ENCODE measurements at places on chromosomes 4 and X. TPM values are rescaled to one million over a fixed set of nuclear protein-coding genes. Genes with fewer than 3 reads are reported as not detected.

TCEAL6 gene
- not detected for total RNA-seq

FAM236A gene
- total RNA-seq = not detected

TRAM1L1 gene
- total RNA-seq = 1.6 TPM

NELFA gene
- 29.9 TPM for total RNA-seq

SCD5 gene
- total RNA-seq = 13.9 TPM

WFS1 gene
- 23.4 TPM for total RNA-seq

DACH2 gene
- total RNA-seq = not detected

DNA sequence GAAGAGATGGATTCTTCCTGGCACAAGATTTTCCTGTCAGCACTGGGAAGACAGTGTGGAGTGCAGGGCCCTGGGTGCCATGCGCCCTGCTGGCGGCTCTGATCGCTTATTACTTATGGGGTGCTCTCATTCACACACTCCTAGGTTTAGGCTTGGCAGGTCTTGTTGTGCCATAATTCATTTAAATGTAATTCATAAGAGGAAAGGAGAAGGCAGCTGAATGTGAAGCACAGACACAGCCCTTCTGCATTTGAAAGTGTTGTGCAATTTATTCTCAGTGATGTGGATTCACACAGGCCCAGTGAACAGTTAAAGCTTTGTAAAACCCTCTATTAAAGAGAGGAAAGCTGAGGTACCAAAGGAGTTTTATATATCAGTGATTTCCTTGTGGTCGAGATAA, 249.7 kb downstream of the C4orf33 start:
- peaks cover 8% of the 10 kb centered on the region for H3K4me1 ChIP-seq
- no peak overlapping the region for H3K27ac ChIP-seq
- H3K4me3 ChIP-seq = no peak overlapping the region
- DNase-seq = no peak

- no peaks in the 10 kb centered on the region for H3K4me1 ChIP-seq
- no peaks in the 10 kb centered on the region for H3K27me3 ChIP-seq
- no peak overlapping the region for H3K4me3 ChIP-seq
- DNase-seq = no peak
- no peaks in the 10 kb centered on the region for H3K36me3 ChIP-seq
- no peak overlapping the region for H3K27ac ChIP-seq
Measured at GRCh38 chr4:41857226-41857641, 78.0 kb upstream of the TMEM33 start.

DNA sequence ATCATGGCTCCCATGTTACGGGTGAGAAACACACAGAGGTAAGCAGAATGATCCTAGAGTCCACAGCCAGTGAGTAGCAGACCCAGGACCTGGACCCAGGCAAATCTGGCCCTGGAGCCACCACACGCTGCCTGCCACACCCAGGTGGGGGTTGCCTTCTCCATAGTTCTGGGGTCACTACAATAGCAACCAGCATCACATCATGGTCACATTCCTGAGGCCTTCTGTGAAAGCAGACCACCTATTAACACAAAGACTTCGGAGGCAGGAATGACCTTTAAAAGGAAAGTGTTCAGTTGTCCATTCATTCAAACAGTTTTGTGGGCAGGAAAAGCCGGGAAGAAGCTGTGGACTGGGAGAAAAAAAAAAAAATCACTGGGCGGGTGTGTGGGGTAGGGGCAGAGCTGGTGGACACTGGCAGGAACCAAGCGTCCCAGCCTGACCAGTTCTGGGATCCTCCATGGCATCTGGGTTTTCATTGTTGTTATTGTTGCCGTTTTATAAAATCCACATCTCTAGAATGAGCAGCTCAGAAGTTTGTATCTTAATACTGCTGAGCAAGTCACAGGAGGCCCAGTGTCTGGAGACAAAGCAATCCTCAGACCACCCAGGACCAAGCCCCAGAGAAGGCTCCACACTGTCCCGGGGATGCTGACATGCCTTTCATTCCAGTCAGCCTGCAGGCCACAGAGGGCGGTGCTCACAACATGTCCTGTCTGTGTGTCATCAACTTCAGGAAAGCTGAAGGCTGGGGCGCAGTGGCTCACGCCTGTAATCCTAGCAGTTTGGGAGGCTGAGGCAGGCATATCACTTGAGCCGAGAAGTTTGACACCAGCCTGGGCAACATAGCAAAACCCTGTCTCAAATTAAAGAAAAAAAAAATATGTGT, 67.0 kb downstream of the SEL1L3 start:
- peak overlapping the region; percentile 22 for H3K27ac ChIP-seq
- peaks cover 11% of the 10 kb centered on the region for H3K4me1 ChIP-seq
- peaks cover 38% of the 10 kb centered on the region for H3K36me3 ChIP-seq
- H3K27me3 ChIP-seq = no peaks in the 10 kb centered on the region
- no peak for DNase-seq

- H3K27ac ChIP-seq = no peak overlapping the region
- no peaks in the 10 kb centered on the region for H3K27me3 ChIP-seq
- no peaks in the 10 kb centered on the region for H3K36me3 ChIP-seq
- H3K4me1 ChIP-seq = no peaks in the 10 kb centered on the region
Measured at GRCh38 chrX:30488092-30488491, 89.5 kb downstream of the TASL start.

GRCh38 chrX:129777218-129778030, 2.3 kb upstream of the SASH3 start:
- peaks cover 1% of the 10 kb centered on the region for H3K27me3 ChIP-seq
- peak overlapping the region; percentile 50 for H3K27ac ChIP-seq
- no peak overlapping the region for H3K4me3 ChIP-seq
- no peaks in the 10 kb centered on the region for H3K36me3 ChIP-seq
- H3K4me1 ChIP-seq = peaks cover 10% of the 10 kb centered on the region
- peak; percentile 38 for DNase-seq

DNA sequence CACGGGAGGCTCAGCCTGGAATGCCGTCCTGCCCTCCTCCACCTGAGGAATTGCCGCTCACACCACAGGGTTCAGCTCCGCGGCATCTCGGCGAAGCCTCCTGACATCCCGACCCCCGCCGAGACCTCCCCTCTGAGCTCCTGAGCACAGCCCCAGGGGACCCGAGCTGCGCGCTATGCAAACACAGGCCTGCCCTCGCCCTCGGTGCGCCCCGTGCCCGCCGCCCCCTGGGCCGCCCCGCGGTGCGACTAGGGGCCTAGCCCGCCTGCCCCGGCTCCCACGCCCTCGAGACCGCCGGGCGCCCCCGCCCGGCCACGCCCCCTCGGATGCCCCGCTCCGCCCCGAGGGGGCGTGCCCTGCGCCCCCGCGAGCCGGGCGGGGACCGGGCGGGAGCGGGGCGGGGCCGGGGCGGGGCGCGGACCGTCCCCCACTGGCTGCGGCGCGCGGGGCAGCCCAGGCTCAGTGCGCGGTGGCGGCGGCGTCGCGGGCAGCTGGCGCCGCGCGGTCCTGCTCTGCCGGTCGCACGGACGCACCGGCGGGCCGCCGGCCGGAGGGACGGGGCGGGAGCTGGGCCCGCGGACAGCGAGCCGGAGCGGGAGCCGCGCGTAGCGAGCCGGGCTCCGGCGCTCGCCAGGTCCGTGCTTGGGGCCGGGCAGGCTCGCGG, at the start of gene FGFR3:
Gene FGFR3 (plus strand): TSS at position 462 of the 664 bp plus-strand sequence. CDS start 642 bp downstream, outside the sequence.
- H3K4me3 ChIP-seq = peak within 1 kb of the TSS; percentile 46
- H3K27ac ChIP-seq = no peak within 1 kb of the TSS
- DNase-seq = peak; percentile 54
- no peaks in the 10 kb centered on the region for H3K27me3 ChIP-seq
- peaks cover 10% of the 10 kb centered on the region for H3K36me3 ChIP-seq

DNA sequence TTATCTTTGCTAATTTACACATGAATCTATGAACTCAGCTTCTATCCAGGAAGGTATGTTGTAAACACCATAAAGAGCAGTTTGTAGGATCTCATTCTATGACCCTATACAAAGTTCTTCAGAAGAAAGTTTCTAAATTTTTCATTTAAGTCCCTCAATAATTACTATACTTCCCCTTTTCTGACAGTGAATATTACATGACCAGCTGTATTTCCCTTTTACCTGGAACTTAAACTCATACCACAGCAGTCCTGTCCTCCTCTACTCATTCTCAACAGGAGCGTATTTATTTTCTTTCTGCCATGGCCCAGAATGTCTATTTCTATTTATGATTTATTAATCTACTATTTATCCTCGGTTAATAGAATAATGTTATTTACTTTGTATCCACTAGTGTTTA, 15.8 kb downstream of the RASGEF1B start:
- H3K27ac ChIP-seq = no peak overlapping the region
- H3K4me1 ChIP-seq = no peaks in the 10 kb centered on the region
- H3K4me3 ChIP-seq = no peak overlapping the region
- DNase-seq = no peak

- no peaks in the 10 kb centered on the region for H3K27me3 ChIP-seq
- H3K4me1 ChIP-seq = no peaks in the 10 kb centered on the region
- no peak overlapping the region for H3K4me3 ChIP-seq
- DNase-seq = no peak
- H3K36me3 ChIP-seq = no peaks in the 10 kb centered on the region
- H3K27ac ChIP-seq = no peak overlapping the region
Measured at GRCh38 chr4:107658400-107659336, 61.4 kb downstream of the PAPSS1 start.

- no peak for DNase-seq
- no peak overlapping the region for H3K27ac ChIP-seq
- peaks cover 25% of the 10 kb centered on the region for H3K27me3 ChIP-seq
- no peaks in the 10 kb centered on the region for H3K4me1 ChIP-seq
- no peak overlapping the region for H3K4me3 ChIP-seq
Measured at GRCh38 chr4:15325987-15326386, 101.8 kb upstream of the C1QTNF7 start.

DNA sequence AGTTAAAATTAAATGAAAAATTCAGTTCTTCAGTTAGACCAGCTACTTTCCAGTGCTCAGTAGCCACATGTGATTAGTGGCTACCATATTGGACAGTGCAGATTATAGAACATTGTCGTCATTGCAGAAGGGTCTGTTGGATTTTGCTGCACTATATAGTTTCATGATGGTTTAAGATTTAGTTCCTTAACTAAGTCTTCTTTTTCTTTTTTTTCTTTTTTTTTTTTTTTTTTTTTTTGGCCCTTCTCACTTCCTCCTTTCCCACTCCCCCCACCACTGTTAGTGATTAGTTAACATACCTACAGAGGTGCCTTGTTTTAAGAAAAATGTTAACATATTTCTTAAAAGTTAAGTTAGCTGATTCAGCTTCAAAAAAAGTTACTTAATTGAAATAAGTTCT, 9.0 kb downstream of the RAB9A start:
- no peaks in the 10 kb centered on the region for H3K27me3 ChIP-seq
- H3K27ac ChIP-seq = no peak overlapping the region
- peaks cover 30% of the 10 kb centered on the region for H3K36me3 ChIP-seq
- peaks cover 70% of the 10 kb centered on the region for H3K4me1 ChIP-seq
- no peak for DNase-seq

DNA sequence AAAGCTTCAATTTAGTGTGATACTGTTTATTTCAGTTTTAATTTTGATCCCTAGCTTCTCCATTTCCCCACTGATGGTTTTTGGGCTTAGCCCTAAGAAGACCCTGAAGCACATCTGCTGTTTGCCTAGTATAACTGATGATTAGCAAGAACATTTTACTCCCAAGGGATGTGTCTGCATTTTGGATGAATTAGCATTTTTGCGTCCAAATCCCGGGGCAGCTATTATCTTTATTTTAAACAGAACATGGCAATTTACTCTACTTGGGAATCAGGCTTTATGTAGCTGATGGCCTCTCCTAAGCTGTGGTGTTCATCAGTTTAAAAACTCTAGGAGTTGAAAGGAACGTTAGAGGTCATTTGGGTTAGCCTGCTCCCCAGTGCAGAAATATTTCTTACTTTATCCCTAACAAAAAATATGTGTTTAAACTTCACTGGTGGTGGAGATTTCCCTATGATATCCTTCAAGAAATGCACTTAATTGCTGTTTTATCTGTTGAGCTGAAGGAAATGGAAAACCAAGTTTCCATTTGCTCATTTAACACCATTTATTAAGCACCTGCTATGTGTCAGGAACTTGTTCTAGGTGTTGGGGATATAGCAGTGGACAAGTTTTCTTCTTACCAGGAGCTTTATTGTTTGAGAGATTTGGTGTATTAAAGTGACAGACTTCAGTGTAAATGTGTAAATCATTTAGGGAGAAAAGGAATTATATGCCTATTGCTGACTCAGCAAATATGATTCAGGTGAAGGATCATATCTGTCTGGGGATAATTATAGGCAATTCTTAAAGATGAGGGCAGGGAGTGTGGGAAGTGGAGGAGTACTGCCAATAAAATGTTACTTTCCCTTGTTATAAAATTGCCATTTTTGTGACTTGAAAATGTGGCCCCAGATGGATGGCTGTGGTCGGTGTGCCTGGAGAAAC, 3.4 kb downstream of the SEPTIN11 start:
- H3K27me3 ChIP-seq = no peaks in the 10 kb centered on the region
- H3K4me3 ChIP-seq = no peak overlapping the region
- peaks cover 16% of the 10 kb centered on the region for H3K4me1 ChIP-seq
- H3K27ac ChIP-seq = no peak overlapping the region

GRCh38 chr4:24322995-24323394, 261.4 kb downstream of the DHX15 start:
- H3K27me3 ChIP-seq = peaks cover 24% of the 10 kb centered on the region
- no peak for DNase-seq
- H3K27ac ChIP-seq = no peak overlapping the region
- no peak overlapping the region for H3K4me3 ChIP-seq
- no peaks in the 10 kb centered on the region for H3K36me3 ChIP-seq

DNA sequence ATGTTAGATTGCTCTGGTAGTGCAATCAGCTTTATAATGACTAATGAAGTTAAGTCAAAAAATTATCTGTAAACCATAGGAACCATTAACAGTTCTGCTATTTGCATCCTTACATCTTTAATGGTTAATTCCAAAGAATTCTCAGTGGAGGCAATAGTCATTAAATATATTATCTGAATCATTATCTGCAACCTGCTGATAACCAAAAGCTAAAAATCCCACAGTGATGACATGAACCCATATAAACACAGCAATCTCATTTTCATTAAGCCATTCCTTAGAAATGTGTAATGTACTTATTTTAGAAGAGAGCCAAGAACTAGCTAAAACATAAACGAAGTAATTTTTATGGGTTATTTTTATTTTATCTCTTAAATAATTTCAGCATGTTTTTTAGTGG, 60.2 kb downstream of the MAGEB16 start:
- H3K4me3 ChIP-seq = no peak overlapping the region
- H3K27ac ChIP-seq = no peak overlapping the region
- H3K27me3 ChIP-seq = no peaks in the 10 kb centered on the region

- H3K4me1 ChIP-seq = no peaks in the 10 kb centered on the region
- no peak overlapping the region for H3K4me3 ChIP-seq
- H3K27ac ChIP-seq = no peak overlapping the region
- H3K27me3 ChIP-seq = no peaks in the 10 kb centered on the region
Measured at GRCh38 chrX:66110112-66110511, 53.9 kb upstream of the HEPH start.

DNA sequence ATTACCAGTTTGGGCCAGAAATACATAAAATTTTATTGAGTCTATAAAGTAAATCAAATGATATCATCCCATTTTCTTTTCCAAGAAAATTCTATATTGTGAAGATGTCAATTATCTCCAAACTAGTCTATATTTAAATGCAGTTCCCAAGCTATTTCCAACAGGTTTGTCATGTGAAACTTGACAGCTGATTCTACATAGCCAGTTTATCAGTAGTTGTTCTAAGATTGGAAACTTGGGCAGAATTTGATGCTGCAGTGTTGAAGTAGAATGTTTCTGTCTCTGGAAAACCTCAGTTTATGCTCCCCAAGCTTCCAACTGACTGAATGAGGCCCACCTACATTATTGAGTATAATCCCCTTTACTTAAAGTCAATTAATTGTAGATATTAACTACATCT, 994.1 kb downstream of the PCDH7 start:
- H3K36me3 ChIP-seq = no peaks in the 10 kb centered on the region
- H3K27ac ChIP-seq = no peak overlapping the region
- H3K4me1 ChIP-seq = no peaks in the 10 kb centered on the region
- no peak for DNase-seq
- H3K27me3 ChIP-seq = no peaks in the 10 kb centered on the region

GRCh38 chrX:134636851-134637250, 21.4 kb downstream of the PLAC1 start:
- H3K27me3 ChIP-seq = peaks cover 16% of the 10 kb centered on the region
- no peaks in the 10 kb centered on the region for H3K4me1 ChIP-seq
- H3K4me3 ChIP-seq = no peak overlapping the region
- DNase-seq = no peak
- no peak overlapping the region for H3K27ac ChIP-seq
- no peaks in the 10 kb centered on the region for H3K36me3 ChIP-seq

Data from Calu3 (cell line).